Tibial nerve (tissue), 4 donors: ENCODE measurements at places on chromosomes 7 and 10. TPM values are rescaled to one million over a fixed set of nuclear protein-coding genes. Genes with fewer than 3 reads are reported as not detected.

GRCh38 chr7:127674361-127674760 lies 22.4 kb downstream of the SND1 start:
- DNase-seq, result no peak

DNA sequence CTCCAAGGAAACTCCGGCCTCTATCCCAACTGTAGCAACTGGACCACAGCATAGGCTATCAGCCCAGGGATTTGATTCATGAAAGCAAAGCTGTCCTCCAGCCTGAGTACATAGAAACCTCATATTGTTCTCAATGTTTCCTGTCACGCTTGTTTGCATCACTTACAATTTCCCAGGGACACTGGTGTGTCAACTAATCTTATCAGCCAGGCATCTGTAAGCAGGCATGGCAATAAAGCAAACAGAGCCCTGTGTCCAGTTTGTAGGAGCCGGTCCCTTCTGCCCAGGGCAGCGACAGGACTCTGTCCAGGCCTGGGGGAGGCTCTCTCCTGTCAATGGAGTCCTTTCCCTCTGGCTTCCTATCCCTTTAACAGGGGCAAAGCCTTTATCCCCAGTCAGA lies 23.0 kb upstream of the CDHR3 start:
- no peak for DNase-seq

- DNase-seq, result no peak
Measured at GRCh38 chr10:52621635-52622079, 150.9 kb downstream of the MBL2 start.

The HYAL4 gene
- total RNA-seq, result not detected

GRCh38 chr10:62543571-62544355 lies 169.6 kb downstream of the ZNF365 start:
- no peak for DNase-seq

The ATOH7 gene
- total RNA-seq, result not detected

DNA sequence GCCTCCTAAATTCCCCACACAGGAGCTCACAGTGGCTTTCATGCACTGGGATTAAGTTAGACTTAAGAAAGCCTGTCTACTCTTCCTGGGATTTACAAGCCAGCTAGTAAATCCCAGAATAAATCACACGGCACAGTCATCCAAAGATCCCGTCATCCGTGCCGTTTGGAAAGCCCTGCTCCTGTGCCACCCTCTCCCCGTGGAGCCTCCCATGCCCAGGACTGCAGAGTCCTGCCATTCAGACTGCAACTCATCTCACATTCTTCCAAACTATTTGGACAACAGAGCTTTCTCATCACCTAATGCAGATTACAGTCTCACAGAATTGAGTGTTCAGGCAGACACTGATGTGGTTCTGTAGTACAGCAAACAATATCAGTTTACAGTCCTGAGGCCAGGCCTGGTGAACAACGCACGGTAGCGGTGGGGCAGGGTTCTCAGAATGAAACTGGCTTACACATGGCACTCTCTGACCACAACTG lies 166.5 kb downstream of the EGFR start:
- no peak for DNase-seq

The TUBAL3 gene
- 0.22 TPM for total RNA-seq

The DMBT1 gene
- not detected for total RNA-seq

- no peak for DNase-seq
Measured at GRCh38 chr10:99328579-99329303, 415 bp upstream of the CNNM1 start.

GRCh38 chr7:98733036-98733435 lies 116.0 kb downstream of the NPTX2 start:
- DNase-seq, result no peak

The RNLS gene
- 22.9 TPM for total RNA-seq

DNA sequence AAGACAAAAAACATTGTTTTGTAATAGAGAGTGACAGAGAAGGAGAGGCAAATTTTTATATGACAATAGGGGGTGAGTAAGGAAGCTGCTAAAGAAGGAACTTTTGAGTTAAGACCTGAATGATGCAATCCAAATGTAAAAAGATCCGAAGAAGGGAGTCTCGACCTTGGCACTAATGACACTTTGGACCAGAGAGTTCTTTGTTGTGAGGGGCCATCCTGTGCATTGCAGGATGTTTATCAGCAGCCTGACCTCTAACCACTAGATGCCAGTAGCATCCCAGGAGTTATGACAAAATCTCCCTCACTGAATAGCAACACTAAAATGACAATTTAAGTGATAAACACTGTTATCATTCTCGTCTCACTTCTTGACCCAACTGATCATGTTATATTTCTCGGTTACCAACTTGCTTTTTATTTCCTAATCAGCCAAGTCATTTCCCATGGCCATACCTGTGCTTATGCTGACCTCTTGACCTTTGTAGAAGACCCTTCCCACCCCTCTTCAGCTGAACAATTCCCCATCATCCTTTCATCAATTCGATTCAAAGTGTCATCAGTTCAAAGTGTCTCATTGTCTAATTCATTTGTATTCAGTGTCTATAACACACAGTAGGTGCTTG lies 30.0 kb downstream of the DGKI start:
- no peak for DNase-seq

DNA sequence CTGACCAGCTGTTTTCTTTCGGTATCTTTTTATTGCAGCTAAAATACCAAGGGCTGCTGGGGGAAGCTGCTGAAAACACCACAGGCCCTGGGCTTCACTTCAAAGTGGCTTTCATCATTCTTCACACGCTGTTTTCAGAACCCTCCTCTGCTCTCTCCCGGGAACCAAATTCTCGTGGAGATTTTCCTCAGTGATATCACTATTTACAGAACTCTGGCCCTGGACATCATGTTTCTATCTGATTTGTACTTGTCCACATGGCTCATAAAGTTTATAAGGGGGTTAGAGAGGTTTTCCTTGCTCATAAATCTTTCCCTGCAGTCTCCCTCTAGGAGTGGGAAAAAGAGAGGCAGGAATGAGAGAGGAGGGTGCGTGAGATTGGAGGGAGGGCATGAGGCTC lies 177.4 kb upstream of the NPVF start:
- peak; percentile 57 for DNase-seq

- no peak for DNase-seq
Measured at GRCh38 chr10:13120786-13121499, 21.0 kb downstream of the OPTN start.

DNA sequence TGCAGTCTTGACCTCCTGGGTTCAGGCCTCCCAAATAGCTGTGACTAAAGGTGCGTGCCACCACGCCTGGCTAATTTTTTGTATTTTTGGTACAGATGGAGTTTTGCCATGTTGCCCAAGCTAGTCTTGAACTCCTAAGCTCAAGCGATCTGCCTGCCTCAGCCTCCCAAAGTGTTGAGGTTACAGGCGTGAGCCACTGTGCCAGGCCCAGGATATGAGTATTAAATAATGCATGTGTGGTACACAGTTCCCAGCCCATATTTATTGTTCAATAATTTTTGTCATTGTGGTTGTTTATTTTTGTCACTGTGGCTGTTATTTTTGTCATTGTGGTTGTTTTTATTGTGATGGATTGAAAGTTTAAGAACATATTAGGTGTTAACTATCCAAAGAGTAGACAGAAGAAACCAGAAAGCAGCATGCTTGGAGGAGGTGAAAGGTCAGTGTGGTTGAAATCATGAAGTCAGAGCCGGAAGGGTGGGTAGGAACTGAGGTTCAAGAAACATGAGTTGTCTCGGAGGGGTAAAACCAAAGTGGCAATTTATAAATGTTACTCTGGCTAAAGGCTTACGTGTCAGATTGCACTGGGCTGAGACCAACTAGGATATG lies 45.0 kb downstream of the MRC1 start:
- DNase-seq, result no peak

GRCh38 chr10:70052462-70053217 lies at the start of gene MACROH2A2:
MACROH2A2 (plus strand) TSS chr10:70052846; CDS start chr10:70075659, 22,813 bp downstream.
- peak; percentile 20 for DNase-seq

DNA sequence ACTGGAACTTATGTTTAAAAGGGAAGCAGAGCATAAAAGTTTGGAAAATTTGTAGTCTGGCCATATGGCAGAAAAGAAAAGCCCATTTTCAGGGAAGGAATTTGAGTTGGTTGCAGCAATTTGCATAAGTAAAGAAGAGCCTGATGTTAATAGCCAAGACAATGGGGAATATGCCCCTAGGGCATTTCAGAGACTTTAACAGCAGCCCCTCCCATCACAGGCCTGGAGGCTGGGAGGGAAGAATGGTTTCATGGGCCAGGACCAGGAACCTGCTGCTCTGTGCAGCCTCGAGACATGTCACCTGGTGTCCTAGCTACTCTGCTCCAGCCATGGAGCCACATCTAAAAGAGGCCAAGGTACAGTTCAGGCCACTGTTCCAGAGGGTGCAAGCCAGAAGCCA lies 35.3 kb downstream of the HTR7 start:
- DNase-seq, result no peak

- no peak for DNase-seq
Measured at GRCh38 chr10:77962350-77963146, 36.0 kb upstream of the DLG5 start.

The LAMB1 gene
- total RNA-seq, result 358 TPM

- DNase-seq, result no peak
Measured at GRCh38 chr7:50379539-50379938, 70.6 kb downstream of the FIGNL1 start.

The EN2 gene
- total RNA-seq, result 0.98 TPM

The NPY gene
- not detected for total RNA-seq

- no peak for DNase-seq
Measured at GRCh38 chr10:36441557-36441956, 683.8 kb upstream of the ANKRD30A start.

- DNase-seq, result no peak
Measured at GRCh38 chr10:43160046-43160920, 22.0 kb downstream of the CSGALNACT2 start.

DNA sequence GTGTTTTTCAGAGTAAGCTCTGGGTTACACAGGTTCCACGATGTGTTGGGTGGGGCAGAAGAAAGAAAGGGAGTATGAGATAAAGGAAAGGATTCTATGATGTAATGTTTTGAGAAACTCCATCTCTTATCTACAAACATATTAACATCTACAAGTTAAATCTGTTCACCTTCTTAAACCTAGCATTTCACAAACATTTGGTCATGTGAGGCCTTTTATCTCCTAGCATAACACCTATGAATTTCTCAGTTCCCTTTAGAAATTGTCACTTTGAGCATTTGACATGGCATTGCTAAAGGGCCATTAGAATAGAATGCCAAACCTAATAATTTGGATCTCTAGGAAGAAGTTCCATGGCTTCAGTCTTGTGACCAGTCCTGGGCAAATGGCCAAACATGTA lies 217.1 kb upstream of the AOAH start:
- DNase-seq, result no peak

The RBM28 gene
- 60.5 TPM for total RNA-seq

The ICA1 gene
- 12.8 TPM for total RNA-seq

- no peak for DNase-seq
Measured at GRCh38 chr7:49866910-49867309, 93.5 kb downstream of the VWC2 start.

- no peak for DNase-seq
Measured at GRCh38 chr10:73865459-73866442, 8.6 kb downstream of the CAMK2G start.

The EGR2 gene
- total RNA-seq, result 29.1 TPM

DNA sequence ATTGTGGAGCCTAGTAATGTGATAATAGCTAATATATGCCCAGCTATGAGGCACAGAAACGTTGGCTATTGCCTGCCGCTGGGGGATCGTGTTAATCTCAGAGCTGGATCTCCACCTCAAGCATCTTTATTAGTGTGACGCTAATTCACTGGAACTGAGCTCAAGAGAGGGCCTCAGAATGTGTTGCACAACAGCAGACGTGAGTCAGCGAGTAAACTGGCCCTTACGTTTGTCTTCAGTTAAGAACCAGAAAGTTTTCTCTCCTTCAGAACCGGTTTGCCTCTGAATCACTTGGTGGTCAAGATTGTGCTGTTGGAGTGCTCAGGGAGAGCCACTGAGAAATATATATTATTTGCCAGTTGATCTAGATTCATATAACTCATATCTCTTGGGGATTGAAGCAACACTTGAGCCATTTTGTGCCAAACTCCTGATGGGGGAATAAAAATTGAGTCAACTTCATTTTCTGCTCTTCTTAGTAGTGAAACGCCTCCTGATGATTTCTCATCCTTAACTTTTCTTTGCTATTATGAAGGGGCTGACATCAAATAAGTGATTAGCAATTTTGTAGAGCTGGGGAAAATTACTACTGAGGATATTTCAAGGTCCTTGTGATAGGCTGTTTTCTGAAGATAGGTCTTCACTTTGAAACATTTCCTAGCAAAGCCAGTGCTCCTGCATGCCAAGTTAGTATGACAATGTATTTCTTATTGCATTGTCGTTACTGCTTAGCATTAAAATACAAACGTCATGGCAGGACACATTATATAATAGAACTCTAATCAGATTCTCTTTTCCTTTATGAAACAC lies 22.3 kb downstream of the BZW2 start:
- peak; percentile 65 for DNase-seq
